ENCODE measurements at places on chromosomes 11 and 22.

DNA sequence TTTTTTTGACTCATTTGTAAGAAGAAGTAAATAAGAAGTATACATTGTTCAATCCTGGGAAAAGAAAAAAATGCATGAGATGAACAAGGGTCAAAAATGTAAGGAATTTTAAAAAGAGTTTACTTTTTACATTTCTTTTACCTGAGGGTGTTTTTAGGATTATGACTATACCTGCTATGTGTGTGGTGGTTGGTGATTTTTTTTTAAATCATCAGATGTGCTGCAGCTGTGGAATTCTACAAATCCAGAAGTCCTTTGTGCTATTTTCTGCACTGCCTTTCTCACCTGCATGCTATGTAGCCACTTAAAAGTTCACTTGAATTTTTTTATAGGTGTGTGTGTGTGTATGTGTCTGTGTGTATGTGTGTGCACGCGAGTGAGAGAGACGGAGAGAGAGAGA lies 185.3 kb downstream of the FAT3 start:
- DNase-seq, result no peak

DNA sequence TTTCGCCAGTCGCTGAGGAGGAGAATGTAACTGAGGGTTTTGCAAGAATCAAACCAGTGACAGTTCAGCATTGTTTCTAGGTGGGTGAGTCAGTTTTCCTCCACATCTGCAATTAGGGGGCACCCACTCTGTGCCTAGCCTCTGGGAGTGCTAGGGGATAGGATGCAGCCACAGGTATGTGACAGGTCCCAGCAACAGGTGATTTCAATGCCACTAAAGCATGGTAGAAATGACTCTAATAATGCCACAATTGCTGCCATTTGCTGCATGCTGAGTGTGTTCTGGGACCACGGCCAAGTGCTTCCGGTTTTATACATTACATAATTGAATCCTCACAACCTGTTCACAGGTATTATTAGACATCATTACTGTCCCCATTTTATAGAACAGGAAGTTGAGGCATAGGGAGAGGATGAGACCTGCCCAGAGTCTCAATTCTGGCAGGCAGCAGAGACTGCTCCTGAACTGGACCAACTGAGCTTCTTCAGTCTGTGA lies 556 bp downstream of the CRYBB2 start:
- no peak for DNase-seq

DNA sequence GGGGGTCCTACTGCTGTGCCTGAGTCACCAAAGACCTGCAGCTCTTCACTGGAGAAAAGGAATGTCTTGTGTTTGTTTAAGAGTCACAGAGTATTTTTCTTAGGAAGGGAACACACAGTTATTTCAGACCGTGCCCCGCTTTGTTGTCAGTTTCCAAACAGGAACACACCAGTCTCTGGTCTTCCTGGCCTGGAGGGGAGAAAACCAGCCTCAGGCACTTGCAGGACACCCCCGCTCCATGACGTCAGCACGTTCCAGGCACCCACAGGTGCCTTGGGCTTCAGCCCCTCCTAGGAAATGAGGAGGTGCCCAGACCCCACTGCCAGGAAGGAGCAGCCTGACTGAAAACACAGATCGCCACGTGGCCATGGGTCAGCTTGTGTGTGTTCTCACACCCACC lies 5.4 kb downstream of the DEAF1 start:
- no peak for DNase-seq

GRCh38 chr11:68914761-68915160 lies 11.1 kb downstream of the IGHMBP2 start:
- no peak for DNase-seq

DNA sequence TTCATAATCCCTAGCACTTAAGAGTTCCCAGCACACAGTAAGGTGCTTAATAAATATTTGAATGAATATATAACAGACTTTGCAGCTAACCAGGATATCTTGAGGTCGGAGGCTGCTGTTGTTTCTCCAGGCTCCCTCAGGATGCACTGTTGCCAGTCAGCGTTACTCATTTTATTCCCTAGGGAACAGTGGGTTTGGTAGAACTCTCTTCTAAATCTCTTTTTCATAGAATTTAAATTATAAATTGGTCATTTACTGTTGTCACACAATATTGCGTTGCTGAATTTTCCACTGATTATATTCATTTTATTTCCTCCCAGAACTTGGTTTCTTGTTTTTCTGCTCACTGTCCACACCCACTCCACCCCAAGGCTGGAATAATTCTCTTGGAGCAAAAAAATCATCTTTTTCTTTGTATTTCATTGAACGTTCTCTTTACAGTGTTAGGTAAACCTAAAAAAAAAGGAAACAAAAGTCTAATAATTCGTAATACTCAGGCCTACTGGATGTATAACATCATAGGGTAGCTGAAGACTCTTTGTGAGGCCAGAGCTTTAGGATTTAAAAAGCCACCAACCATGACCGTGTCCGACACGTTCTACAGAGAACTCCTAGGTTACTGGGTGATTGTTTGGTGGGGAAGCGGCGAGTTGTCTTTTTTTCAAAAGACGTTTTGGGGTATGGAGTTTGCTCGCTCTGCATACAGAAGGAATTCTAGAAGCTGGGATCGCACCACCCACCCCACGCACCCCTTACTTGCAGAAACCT lies 766 bp upstream of the CAPRIN1 start:
- DNase-seq, result no peak
